ENCODE measurements at places on chromosomes 3 and 15.
A peak's percentile ranks its signal among the peaks of the same experiment; 100 is the strongest.

- DNase-seq: no peak
Measured at GRCh38 chr3:44284949-44285348, 43.3 kb downstream of the TOPAZ1 start.

DNA sequence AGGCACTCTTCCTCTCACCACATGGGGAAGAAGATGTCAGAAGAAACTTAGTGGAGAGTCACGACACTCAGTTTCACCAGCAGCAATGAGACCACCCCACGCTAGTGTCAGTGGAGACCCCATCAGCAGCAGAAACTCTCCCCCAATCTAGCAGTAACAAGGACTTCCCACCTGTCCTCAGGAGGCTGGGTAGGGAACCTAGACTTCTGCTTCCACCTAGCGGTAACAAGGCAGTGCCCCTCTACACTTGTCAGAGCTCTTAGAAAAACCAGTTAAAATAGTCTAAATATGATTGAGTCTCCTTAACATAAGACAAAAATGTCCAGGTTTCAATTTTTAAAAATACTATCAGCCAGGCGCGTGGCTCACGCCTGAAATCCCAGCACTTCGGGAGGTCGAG is 57.3 kb downstream of the TRAT1 start:
- DNase-seq: no peak

- no peak for DNase-seq
Measured at GRCh38 chr3:101718455-101718854, 6.0 kb upstream of the CEP97 start.

DNA sequence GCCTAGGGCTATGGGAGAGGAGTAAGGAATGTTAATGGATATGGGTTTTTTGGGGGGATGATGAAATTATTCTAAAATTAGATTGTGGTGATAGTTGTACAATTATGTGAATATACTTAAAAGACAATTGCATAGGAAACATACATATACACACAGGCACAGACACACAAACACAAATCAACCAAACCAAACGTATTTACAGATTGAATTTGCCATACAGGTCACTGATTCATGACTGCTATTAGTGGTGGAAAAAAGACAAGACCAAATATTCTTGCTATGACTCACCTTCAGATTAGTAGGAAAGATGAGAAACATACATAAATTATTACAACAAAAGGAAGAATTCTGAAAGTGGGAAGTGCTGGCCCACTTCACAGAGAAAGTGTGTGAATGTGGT is 85.3 kb downstream of the C3orf38 start:
- peak; percentile 18 for DNase-seq

DNA sequence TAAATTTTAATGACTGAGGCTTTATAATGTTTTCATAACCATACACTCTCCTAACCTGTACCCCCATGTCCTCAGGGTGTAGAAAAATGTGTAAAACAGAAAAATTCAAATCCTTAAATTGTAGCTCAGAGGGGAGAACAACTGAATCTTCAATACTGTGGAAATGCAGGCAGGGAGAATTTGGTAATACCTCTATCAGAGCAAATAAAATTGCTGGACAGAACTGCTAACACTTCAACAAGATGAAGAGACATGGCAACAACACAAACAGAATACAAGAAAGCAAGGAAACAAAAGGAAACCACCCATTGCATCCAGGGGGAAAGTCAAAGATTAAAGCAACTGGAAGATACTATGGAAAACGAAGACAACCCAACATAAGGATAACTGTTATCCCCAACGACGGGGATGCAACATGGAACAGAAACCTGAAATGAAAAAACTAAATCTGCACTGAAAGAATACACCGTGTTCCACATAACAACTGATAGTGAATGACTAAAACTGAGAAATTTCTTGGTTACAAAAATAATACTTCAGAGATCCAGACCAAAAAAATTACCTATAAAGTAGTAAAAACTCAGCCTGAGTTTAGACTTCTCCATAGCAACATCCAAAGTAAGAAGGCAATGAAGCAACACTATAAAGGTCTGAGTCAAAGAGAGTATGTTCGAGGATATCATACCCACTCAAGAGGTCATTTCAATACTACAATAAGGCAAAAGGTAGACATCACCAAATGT is 48.5 kb downstream of the HACD2 start:
- no peak for DNase-seq

GRCh38 chr15:89946681-89947299 is 34.0 kb upstream of the ARPIN start:
- no peak for DNase-seq

- no peak for DNase-seq
Measured at GRCh38 chr15:90019611-90020010, 18.5 kb downstream of the ZNF710 start.

DNA sequence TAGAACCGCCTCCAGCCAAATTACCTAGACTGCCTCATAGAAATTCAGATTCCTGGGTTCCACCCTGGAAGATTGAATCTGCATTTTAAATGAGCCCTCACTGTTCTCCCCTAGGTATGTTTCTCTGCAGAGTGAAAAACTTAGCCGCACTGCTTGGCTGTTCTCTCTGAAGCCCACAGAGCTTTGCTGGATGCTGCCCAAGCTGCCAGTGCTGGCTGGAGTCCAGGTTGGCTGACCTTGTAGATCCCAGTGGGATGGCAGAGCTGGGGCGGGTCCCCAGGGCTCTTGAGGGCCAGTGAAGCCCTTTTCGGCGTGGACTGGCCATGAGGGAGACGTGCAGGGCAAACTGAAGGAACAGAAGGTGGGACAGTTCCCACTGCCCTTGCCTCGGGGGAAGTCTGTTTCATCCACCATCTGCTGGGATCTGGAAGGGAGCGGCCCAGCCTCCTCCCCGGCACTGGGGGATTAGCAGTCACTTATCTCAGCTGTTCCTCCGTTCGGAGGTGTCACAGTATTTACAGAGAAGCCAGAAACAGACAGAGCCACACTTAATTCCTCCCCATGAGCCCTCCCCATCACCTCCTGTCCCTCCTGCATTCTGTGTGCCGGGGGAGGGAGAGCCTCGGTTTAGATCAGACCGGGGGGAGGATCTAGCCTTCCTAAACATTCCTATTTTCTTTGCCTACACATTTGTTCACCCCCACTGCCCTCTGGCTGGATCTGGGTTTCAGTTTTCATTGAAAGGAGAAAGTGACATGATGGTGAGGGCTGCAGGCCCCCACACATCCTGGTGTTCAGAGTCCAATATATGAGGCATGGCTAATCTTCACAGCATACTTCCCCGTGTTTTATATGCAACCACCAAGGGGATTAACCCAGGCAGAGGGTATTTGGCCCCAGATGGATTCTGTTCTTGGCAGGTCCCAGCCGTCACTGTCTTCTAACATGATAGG is 4.1 kb upstream of the ACTC1 start:
- DNase-seq: no peak

DNA sequence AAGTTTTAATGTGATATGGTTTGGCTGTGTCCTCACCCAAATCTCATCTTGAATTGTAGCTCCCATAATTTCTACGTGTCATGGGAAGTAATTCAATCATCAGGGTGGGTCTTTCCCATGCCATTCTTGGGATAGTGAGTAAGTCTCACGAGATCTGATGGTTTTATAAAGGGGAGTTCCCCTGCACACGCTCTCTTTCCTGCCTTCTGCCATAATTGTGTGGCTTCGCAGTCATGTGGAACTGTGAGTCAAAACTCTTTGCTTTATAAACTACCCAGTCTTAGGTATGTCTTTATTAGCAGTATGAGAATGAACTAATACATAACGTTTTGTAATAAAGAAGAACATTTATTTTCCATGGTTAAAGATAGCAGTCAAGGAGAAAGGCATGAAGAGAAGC is 39.2 kb upstream of the GOLIM4 start:
- peak; percentile 54 for DNase-seq

- DNase-seq: no peak
Measured at GRCh38 chr3:36477655-36478054, 97.4 kb downstream of the STAC start.

GRCh38 chr3:36923523-36923943 is 21.3 kb downstream of the TRANK1 start:
- DNase-seq: no peak

DNA sequence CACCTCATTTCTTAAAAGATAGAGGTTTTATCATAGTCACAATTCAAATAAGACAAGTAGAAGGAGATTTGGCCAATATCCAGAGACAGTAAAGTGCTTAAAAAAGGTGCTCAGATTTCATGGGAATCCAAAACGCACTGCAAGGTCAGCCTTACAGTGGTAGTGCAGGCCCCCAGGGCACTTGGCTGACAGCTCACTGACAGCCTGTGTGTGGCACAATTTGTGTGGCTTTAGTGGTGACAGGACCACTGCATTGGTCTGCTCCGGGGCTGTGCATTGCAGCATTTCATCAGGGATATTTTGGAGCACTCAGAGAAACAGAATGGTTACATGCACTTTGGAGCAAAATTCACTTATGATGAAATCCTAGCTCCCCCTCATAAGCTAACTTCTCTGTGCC is 544.3 kb downstream of the NTRK3 start:
- no peak for DNase-seq

DNA sequence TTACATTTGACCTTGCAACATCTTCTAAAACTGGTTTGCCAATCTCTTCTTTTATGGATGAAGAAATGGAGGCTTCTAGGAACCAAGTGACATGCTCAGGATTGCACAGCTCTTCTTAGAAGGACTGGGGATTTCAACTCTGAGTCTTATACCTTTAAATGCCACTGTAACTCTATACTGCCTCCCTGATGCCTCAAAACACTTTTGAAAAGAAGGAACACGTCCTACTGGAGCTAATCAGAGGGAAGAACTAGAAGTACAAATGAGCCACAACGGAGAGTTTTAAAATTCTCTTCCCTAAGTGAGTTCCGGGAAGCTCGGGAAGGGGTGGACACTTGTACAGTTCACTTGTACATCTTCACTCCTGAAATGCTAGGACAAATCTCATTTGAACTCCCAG is 949 bp upstream of the MITF start:
- DNase-seq: no peak

- no peak for DNase-seq
Measured at GRCh38 chr3:149626671-149627070, 31.2 kb downstream of the WWTR1 start.

All from A172 (cell line).